Fibroblast of skin of right quadriceps (primary cell): ENCODE measurements at places on chromosomes 13 and 19.

DNA sequence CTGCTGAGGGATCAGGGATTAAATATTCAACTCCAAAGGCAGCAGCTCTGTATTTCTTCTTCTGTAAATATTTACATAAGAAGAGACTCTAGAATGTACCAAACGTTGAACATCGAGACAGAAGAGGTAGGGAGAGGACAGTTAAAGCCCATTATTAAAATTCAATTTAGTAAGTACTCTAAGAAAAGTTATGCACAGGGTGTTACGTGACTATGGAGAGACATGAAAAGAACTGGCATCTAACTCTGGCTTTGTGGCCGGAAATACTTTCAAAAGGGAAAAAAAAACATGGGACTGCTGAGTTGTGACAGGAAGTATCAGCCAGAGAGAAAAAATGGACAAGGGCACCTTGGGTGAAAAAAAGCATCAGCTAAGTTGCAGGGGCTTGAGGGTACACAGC is 36.7 kb downstream of the LNX2 start:
- no peak for DNase-seq

DNA sequence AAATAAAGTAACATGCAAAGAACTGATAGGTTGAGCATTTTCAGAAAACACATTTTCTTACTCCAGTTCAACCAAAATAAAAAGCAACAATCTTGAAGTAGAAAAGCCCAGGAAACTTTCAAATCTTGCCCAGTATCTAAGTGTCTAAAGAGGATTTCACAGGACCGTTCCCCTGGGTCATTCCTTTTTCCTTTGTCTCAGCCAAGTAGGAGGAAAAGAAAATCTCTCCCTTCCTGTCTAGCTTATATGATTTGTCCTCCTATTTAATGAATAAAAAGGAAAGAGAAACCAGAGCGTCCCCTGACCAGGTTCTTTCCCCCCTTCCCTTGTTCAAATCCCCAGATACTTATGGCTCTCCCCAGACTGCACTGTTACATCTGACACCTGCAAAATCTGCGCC is 248.0 kb downstream of the KCTD12 start:
- no peak for DNase-seq

DNA sequence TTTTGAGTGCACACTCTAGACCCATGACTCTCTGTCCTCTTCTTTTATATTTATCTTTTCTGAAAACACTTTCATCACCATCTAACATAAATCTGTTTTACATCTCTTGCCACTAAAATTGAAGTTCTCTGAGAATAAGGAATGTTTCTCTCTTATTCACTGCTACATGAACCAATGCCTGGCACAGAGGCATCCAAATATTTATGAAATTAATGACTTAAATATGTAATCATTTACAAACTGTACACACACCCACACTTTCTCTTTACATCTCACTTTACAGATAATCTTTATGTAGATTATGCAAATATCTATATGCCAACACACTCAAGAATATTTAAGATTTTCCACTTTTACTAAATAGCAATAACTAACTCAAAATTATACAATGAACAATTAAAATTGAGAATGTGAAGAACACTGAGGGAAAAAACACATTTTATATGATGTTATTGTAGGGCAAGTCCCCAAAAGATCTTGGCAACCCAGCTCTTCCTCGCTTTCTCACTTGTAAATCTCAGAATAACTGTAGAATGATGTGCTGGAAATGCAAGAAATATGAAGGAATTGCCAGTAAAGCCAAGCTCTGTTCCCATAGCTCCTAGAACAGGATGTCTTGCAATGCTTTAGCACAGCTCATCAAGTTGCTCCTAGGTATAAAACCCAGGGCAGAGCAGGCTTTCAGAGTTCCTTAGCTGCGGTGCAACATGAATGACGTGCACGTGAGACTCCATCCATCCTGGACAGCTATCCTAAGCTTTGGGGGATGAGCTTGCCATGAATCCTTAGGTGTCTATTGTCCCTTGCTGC is 50.7 kb downstream of the UGGT2 start:
- no peak for DNase-seq

GRCh38 chr13:20702915-20703779 is at the start of gene IL17D:
IL17D (plus strand) TSS chr13:20703699; CDS start chr13:20704002, 303 bp downstream.
- DNase-seq, result no peak

GRCh38 chr13:114319441-114319913 is 5.2 kb downstream of the CHAMP1 start:
- DNase-seq, result peak; percentile 89

GRCh38 chr19:8251025-8251472 is 41.9 kb downstream of the CERS4 start:
- no peak for DNase-seq

- no peak for DNase-seq
Measured at GRCh38 chr13:112771877-112772538, 82.2 kb downstream of the ATP11A start.

DNA sequence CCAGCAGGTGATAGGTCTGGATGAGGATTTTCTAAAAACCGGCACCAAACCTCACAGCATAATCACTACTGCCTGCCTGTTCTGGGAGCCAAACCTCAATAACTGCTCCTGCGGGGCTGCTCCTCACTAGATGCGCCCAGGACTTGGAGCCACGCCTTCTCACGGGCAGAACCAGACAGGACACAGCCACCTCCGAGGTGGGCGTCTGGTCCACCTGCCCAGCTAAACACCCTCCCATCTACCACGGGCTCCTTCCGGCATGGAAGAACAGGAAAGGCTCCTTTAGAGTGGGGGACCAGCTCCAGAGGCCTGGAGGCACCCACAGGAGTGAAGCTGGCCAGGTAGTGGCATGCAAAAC is 73.5 kb downstream of the PEPD start:
- no peak for DNase-seq

DNA sequence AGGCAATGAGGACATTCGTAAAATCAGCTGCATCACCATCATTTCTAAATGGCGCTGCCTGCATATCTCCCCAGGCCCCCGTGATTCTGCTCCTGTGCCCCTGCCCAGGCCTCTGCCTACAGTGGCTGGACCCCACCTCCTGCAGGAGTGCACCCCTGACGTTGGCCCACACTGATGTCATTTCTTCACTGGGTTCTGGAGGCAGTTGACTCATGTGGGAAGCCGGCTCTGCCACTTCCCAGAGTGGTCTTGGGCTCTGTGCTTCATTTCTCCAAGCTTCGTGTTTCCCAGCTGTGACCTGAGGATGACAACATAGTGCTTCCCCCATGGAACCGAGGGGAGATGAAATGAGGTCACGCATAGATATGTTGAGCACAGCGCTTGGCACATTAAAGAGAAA is 19.9 kb downstream of the CCNE1 start:
- no peak for DNase-seq

- DNase-seq, result no peak
Measured at GRCh38 chr19:11260996-11261395, 1.3 kb downstream of the DOCK6 start.

DNA sequence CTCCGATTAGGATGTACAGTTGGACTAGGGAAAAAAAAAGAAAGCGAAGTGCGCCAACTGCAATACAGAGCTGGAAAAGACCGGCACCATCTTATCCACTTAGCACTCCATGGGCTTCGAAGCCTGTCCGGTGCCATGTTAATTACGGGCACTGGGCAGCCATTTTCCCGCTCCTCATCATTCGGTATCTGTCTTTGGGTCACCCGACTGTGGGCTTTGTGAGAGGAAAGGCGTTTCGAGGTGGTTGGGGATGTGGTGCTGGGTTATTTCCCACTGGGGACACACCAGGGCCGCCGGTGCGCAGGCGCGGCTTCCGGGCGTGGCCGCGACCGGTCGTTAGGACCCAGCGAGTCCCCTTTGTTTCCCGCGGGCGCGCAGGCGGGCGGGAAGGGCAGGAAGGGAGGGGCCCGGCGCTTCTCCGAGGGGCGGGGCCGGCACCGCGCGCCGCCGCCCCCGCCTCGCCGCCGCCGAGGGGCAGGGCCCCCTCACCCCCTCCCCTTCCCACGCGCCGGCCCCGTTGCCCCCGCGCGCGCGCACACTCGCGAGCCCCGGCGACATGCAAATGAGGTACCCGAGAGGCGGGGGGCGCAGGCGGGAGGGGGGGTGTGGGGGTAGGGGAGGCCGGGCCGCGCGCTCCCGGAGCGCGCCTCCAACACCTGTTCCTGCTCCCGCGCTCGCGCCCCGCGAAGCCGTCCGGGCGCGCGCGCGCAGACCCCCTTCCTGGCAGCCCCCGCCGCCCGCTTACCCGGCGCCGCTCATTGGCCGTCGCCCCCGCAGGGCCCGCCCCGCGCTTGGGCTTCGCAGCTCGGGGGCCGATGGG is at the start of gene ZNF524:
Gene ZNF524 (plus strand): TSS at position 447 of the 820 bp plus-strand sequence. CDS start 1,825 bp downstream, outside the sequence.
- peak; percentile 90 for DNase-seq

DNA sequence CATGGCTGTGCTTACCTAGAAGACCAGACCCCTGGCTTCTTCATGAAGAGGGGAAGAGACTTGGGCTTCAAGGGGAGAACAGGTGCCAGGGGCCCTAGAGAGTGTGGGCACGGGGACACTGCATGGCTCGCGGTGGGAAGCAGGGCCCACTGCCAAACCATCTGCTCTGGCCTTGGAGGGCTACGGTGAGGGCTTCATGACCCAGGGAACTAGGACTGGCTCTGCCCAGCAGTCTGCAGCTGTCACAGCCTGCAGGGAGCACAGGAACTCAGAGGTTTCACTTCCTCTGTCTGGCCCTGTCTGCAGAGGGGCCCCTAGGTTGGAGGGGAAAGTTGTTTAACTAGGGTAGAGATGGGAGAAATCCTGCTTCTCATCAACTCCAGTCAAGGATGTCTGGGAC is 4.3 kb downstream of the ERCC1 start:
- no peak for DNase-seq

GRCh38 chr19:18701250-18701608 is 17.7 kb downstream of the CRTC1 start:
- DNase-seq, result no peak

GRCh38 chr13:109784590-109785140 is 1.7 kb downstream of the IRS2 start:
- DNase-seq, result peak; percentile 74

DNA sequence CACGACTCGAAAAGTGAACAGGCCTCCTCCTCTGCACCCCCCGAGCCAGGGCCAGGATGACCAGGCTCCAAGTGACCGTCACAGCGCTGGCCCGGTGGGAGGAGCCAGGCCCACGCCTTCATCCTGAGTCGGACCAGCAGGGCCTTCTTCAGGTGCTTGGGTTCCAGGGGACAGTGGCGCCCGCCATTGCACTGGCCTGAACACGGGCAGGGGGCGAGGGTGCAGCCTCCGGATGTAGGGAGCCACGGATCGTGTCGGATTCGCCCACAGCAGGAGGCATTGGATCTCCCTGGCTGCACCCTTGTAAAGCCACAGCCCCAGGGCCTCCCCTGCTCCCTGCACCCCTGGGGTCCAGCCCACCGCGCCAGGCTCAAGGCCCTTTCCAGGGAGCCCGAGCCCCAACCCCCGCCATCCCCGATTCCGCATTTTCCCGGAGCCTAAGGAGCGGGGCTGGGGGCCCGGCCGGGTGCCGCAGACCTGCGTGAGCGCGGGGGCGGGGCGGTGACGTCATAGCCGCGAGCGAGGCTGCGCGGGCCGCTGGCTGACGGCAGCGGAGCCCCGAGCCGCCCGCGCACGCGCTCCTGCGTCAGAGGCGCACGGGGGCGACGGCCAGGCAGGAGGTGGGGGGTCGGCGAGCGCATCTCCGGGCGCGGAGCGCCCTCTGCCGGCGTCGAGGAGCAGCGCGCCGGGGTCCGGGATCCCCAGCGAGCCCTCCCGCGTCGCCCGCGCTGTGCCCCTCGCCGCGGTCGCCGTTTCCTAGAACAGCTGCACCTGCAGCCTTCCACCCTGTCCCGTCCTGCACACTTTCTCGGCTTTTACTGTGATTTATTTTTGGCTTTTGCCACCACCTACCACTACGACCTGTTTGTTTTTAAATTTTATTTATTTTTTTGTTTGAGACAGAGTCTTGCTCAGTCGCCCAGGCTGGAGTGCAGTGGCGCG is 1.5 kb upstream of the ATP5F1D start:
- DNase-seq, result peak; percentile 90

GRCh38 chr19:6414793-6415590 is 9.6 kb downstream of the KHSRP start:
- DNase-seq, result no peak

DNA sequence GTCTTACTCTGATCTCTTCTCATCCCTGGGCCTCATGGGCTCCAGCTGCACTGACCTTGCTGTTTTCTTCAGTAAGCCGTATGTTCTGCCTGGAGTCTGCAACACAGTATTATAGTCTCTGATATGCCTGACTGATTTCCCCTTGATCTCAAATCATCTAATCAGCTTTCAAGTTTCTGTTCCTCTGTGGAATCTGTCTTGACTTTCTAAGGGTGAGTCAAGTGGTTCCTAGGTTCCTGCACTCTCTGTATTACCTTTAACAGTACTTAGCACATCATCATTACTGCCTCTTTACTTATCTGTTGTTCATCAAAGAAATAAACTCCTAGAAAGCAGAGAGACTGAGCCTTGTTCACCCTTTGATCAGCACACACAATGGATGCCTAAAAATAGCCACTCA is 350.7 kb downstream of the LMO7 start:
- no peak for DNase-seq

DNA sequence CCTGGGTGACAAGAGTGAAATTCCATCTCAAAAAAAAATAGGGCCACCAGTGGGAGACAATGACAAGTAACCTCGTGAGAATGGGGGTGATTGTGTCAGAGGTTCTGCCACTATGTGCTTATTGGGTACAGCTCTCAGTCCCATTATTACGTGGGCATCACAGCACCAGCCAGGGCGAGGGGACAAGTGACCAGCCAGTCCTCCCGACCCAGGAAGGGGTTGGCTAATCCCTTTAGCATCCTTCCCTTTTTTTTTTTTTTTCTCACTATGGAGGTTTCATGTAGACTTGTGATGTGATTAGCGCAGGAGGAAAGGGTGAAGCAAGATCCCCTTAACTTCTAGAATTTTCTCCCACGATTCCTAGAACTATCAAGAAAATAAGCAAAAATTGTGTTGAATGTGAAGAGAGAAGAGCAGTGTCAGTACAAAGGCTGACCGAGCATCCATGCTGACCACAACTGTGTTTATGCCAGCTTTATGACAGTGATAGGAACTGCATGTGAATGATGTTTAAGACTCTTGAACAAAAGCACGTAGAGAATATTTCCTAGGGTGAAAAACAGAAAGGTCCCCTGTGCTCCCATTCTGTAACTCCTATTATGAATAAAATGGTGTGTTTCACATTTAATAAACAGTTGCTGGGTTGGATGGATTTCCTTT is 50.0 kb downstream of the ALOX5AP start:
- DNase-seq, result no peak

- no peak for DNase-seq
Measured at GRCh38 chr19:10726268-10726667, 8.4 kb downstream of the DNM2 start.

- no peak for DNase-seq
Measured at GRCh38 chr19:5553892-5554291, 13.9 kb downstream of the TINCR start.

DNA sequence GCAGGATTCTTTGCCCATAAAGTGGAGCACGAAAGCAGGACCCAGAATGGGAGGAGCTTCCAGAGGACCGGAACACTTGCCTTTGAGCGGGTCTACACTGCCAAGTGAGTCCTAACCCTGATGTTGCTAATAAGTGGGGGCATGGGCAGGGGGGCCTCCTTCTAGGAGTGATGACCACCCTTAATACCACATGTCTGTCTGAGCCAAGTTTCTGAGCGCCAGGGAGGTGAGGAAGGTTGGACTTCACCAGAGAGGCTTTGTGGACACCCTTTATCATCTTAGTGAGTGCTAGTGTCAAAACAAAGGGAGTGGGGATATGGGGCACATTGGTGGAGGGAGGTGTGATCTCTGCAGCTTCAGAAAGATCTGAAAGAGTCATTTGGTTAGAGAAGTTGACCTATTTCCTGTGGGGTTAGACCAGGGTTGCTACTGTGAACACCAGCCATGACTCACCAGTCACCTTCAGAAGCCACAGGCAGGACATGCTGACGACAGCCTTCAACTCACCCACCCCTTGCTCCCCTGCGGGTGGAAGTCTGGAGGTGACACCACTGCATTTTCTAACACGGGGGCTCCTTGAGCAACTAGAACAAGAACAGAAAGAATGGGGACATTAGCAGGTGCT is 8.8 kb downstream of the ALOX5AP start:
- no peak for DNase-seq
